Activated CD8-positive, alpha-beta T cell treated with anti-CD3 and anti-CD28 coated beads for 36 hours (primary cell): ENCODE measurements at places on chromosomes 5 and 9. TPM values are rescaled to one million over a fixed set of nuclear protein-coding genes. Genes with fewer than 3 reads are reported as not detected.

PCDHGB1 gene
- not detected for total RNA-seq

MORN5 gene
- not detected for total RNA-seq

GRIN3A gene
- not detected for total RNA-seq

TRPM3 gene
- not detected for total RNA-seq

PIP5KL1 gene
- total RNA-seq, result 1.7 TPM

ADGRD2 gene
- not detected for total RNA-seq

STOM gene
- 31.7 TPM for total RNA-seq

SLC6A19 gene
- total RNA-seq, result not detected

PCDHB10 gene
- total RNA-seq, result not detected

CCDC180 gene
- total RNA-seq, result 1.5 TPM

ANKHD1 gene
- 99.3 TPM for total RNA-seq

NPDC1 gene
- total RNA-seq, result 18.2 TPM

PKN3 gene
- 9.3 TPM for total RNA-seq

LEAP2 gene
- 3.0 TPM for total RNA-seq

GZMA gene
- 17.8 TPM for total RNA-seq

- no peaks in the 10 kb centered on the region for H3K27me3 ChIP-seq
- H3K4me3 ChIP-seq, result no peak overlapping the region
- no peak for DNase-seq
- peaks cover 69% of the 10 kb centered on the region for H3K4me1 ChIP-seq
- H3K36me3 ChIP-seq, result peaks cover 51% of the 10 kb centered on the region
Observed at GRCh38 chr5:134550271-134551214, 25.1 kb downstream of the JADE2 start.

DNA sequence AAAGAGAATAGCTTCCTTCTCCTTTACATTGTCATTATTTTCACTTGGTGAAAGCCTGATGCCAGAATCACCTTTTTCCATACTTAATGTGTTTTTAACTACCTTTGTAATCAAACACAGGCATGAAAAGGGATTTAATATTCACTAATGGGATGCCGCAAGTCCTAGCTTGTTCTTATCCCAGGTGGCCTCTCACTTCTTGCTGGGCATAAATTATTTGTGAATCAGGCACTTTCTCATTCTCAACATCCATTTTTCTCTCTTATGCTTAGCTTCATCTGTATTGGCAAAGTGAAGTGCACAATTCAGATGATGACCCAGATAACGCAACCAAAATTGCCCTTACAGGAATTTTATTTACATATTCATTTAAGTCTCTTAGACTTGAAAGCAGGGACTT, 10.9 kb downstream of the ACTL7B start:
- H3K36me3 ChIP-seq, result no peaks in the 10 kb centered on the region
- peaks cover 9% of the 10 kb centered on the region for H3K4me1 ChIP-seq
- no peak for DNase-seq
- H3K27me3 ChIP-seq, result no peaks in the 10 kb centered on the region

DNA sequence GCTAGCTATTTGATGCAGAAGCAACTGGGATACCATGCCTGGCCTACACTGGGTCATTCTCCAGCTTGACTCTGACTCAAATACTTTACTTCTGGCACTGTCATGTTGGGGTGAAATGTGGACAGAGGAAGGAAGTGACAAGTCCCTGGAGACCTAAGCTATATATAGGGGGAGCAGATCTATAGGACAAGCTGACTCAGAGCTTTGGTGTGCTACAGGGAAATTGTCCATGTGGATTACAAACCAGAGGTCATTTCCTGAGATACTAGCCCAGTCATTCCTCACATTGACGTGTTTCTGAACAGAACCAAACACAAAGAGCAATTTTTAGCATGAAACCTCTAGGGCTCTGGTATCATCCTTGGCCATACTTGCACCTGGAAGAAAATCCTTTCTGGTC, 531.6 kb upstream of the CLINT1 start:
- no peak overlapping the region for H3K27ac ChIP-seq
- no peaks in the 10 kb centered on the region for H3K4me1 ChIP-seq
- H3K4me3 ChIP-seq, result no peak overlapping the region
- H3K27me3 ChIP-seq, result no peaks in the 10 kb centered on the region
- H3K36me3 ChIP-seq, result peaks cover 2% of the 10 kb centered on the region
- no peak for DNase-seq

- H3K4me1 ChIP-seq, result no peaks in the 10 kb centered on the region
- no peak overlapping the region for H3K27ac ChIP-seq
Observed at GRCh38 chr5:104385906-104386305, 823.3 kb upstream of the NUDT12 start.

GRCh38 chr9:78685471-78685870, 388.5 kb downstream of the PSAT1 start:
- H3K27me3 ChIP-seq, result no peaks in the 10 kb centered on the region
- H3K36me3 ChIP-seq, result no peaks in the 10 kb centered on the region
- H3K4me1 ChIP-seq, result no peaks in the 10 kb centered on the region
- no peak overlapping the region for H3K27ac ChIP-seq

- no peak for DNase-seq
- no peak overlapping the region for H3K27ac ChIP-seq
- H3K4me1 ChIP-seq, result peaks cover 5% of the 10 kb centered on the region
Observed at GRCh38 chr9:108786901-108787689, 68.7 kb downstream of the ACTL7B start.

DNA sequence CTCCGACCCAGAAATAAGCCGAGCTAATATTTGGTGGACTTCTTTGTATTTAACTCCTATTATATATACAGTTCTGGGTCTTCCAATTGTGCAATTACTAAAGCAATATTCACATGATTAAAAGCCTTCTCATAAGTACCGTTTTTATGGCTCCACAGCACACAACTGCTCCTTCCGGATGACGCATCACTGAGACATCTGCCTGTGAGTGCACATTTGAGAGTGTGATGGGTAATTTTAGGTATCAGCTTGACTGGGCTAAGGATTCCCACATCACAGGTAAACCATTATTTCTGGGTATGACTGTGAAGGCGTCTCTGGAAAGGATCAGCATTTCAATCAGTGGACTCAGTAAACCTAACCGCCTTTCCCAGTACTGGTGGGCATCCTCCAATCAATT, 77.5 kb upstream of the SYK start:
- DNase-seq, result no peak
- no peaks in the 10 kb centered on the region for H3K36me3 ChIP-seq
- H3K27ac ChIP-seq, result no peak overlapping the region
- no peaks in the 10 kb centered on the region for H3K4me1 ChIP-seq
- H3K4me3 ChIP-seq, result no peak overlapping the region

GRCh38 chr9:31335529-31336234, 1048.8 kb upstream of the ACO1 start:
- H3K4me3 ChIP-seq, result no peak overlapping the region
- H3K27me3 ChIP-seq, result no peaks in the 10 kb centered on the region

GRCh38 chr5:151096001-151096373, 15.2 kb upstream of the TNIP1 start:
- DNase-seq, result no peak
- H3K4me1 ChIP-seq, result peaks cover 83% of the 10 kb centered on the region
- H3K36me3 ChIP-seq, result peaks cover 30% of the 10 kb centered on the region
- peak overlapping the region; percentile 78 for H3K27ac ChIP-seq

DNA sequence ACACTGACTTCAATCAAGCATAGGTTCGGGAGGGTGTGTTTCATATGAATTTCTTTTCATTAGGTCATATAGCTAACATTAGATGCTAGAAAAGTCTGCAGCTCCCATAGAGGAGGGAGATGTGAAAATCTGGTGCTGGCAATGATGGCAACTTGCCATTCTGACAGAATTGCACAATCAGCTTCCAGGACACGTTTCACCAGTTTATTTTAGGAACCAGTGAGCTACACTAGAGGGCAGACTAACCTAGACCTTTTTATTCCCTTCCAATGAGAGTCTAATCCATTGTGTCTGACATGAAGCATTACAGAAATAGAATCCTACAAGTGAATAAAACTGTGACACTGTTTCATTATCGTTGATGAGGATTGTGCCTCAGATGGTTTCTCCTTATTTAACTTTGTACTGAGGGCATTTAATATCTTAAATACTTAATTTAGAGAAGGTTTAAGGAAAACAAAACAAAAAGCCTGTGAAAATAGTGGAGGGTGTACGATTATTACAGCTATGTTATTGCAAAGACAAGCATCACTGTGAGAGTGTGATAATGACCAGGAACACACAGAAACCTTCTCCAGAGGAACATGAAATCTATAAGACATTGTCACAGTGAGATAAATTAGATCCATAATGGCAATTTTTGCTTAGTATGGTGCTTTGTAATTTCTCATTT, 363.3 kb upstream of the RPS23 start:
- H3K4me3 ChIP-seq, result no peak overlapping the region
- peaks cover 1% of the 10 kb centered on the region for H3K4me1 ChIP-seq
- H3K27me3 ChIP-seq, result no peaks in the 10 kb centered on the region
- DNase-seq, result peak; percentile 24
- H3K27ac ChIP-seq, result no peak overlapping the region
- no peaks in the 10 kb centered on the region for H3K36me3 ChIP-seq

- H3K4me3 ChIP-seq, result no peak overlapping the region
- peak; percentile 27 for DNase-seq
- H3K4me1 ChIP-seq, result peaks cover 48% of the 10 kb centered on the region
- peaks cover 6% of the 10 kb centered on the region for H3K36me3 ChIP-seq
- H3K27me3 ChIP-seq, result no peaks in the 10 kb centered on the region
- H3K27ac ChIP-seq, result peak overlapping the region; percentile 67
Observed at GRCh38 chr5:127011961-127012644, 18.3 kb downstream of the MARCHF3 start.

GRCh38 chr5:21058289-21058688, 1070.3 kb upstream of the CDH18 start:
- no peak overlapping the region for H3K27ac ChIP-seq
- no peaks in the 10 kb centered on the region for H3K36me3 ChIP-seq
- H3K27me3 ChIP-seq, result no peaks in the 10 kb centered on the region
- no peak overlapping the region for H3K4me3 ChIP-seq
- H3K4me1 ChIP-seq, result no peaks in the 10 kb centered on the region

- no peak overlapping the region for H3K4me3 ChIP-seq
- H3K4me1 ChIP-seq, result no peaks in the 10 kb centered on the region
- no peak for DNase-seq
- no peak overlapping the region for H3K27ac ChIP-seq
Observed at GRCh38 chr9:71955300-71955915, 44.0 kb downstream of the C9orf85 start.

DNA sequence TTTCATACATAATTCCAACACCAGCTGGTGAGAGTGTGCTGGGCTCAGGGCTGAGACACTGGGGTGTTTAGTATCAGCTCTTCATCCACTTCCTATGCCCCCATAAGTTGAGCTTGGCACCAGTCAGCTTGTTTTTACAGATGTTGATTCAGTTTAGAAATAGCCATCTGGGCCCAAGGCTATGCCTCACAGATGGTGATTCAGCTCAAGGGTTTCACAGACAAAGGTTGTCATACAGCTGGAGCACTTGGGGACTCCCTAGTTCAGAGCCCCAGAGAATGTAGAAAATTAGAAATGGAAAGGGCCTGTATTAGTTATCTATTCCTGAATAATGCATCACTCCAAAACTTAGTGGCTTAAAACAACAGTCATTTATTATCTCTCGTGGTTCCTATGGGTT, 10.3 kb upstream of the CRHBP start:
- H3K36me3 ChIP-seq, result no peaks in the 10 kb centered on the region
- peaks cover 9% of the 10 kb centered on the region for H3K27me3 ChIP-seq
- H3K27ac ChIP-seq, result no peak overlapping the region
- no peak overlapping the region for H3K4me3 ChIP-seq
- no peak for DNase-seq
- H3K4me1 ChIP-seq, result peaks cover 5% of the 10 kb centered on the region

- H3K4me1 ChIP-seq, result peaks cover 21% of the 10 kb centered on the region
- H3K27ac ChIP-seq, result no peak overlapping the region
- peak overlapping the region; percentile 60 for H3K4me3 ChIP-seq
Observed at GRCh38 chr5:139711067-139711905, 63.1 kb downstream of the CXXC5 start.
